ENCODE measurements at places on chromosomes 11 and 22. TPM values are rescaled to one million over a fixed set of nuclear protein-coding genes. Genes with fewer than 3 reads are reported as not detected.
A peak's percentile ranks its signal among the peaks of the same experiment; 100 is the strongest.

GRCh38 chr22:46429325-46429853 lies 93.9 kb downstream of the TRMU start:
- H3K27me3 ChIP-seq = no peaks in the 10 kb centered on the region
- no peaks in the 10 kb centered on the region for H3K4me1 ChIP-seq
- H3K27ac ChIP-seq = no peak overlapping the region

DNA sequence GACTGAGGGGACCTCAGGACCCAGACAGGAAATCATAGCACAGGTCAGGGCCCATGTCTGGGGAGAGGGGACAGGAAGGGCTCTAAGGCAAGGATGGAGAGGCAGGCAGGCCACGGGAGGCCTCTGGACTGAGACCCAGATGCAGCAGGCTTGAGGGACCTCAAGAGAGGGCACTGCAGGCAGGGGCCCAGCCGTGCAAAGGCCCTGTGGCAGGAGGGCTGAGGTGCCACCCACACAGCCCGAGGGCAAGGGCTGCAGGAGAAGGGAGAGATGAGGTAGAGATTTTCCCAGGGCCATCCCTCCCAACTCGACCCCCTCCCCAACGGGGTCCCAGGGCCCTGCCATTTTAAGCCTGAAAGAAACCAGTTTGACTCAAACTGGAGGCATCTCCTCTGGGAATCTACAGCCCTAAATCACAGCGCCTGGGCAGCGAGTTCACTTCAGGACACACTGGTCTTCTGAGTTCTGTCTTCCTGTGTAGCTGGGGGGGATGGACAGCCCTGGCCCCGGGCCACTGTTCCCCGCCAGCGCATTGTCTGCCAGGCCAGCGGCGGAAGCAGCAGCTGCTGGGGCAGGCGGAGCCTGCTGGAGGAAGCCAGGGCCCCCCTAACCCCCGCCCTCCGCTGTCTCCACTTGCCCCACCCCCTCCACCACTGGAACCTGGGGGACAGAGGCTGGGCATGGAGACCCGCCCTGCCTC lies 20.3 kb upstream of the WNT7B start:
- peak overlapping the region; percentile 82 for H3K27ac ChIP-seq
- no peaks in the 10 kb centered on the region for H3K36me3 ChIP-seq
- no peaks in the 10 kb centered on the region for H3K27me3 ChIP-seq
- H3K4me3 ChIP-seq = no peak overlapping the region

DNA sequence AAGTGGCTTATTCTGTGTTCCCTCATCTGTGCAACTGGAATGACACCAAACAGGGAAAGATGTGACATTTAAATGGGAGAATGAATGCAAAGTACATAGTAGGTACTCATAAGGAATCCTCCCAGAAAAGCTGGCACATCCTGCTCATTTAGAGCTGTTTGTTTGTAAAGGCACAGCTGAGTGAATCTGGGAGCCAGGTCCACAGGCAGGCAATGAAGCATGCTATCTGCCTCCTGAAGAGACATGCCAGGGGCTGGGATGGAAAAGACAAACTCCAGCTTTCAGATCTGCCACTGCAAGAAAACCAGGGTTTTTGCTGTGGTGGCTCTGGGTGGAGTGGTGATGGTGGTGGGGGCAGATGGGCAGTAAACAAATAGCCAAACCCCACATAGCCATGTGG lies 150.1 kb downstream of the TENM4 start:
- DNase-seq = no peak
- no peaks in the 10 kb centered on the region for H3K4me1 ChIP-seq
- no peaks in the 10 kb centered on the region for H3K36me3 ChIP-seq
- no peaks in the 10 kb centered on the region for H3K27me3 ChIP-seq

GRCh38 chr22:26548984-26549383 lies 36.7 kb upstream of the TFIP11 start:
- no peak for DNase-seq
- no peak overlapping the region for H3K27ac ChIP-seq
- peaks cover 14% of the 10 kb centered on the region for H3K4me1 ChIP-seq
- H3K4me3 ChIP-seq = no peak overlapping the region
- no peaks in the 10 kb centered on the region for H3K36me3 ChIP-seq

- H3K4me1 ChIP-seq = peaks cover 43% of the 10 kb centered on the region
- no peak overlapping the region for H3K27ac ChIP-seq
- no peak overlapping the region for H3K4me3 ChIP-seq
- no peaks in the 10 kb centered on the region for H3K36me3 ChIP-seq
- no peak for DNase-seq
Observed at GRCh38 chr22:40504285-40505249, 132.0 kb downstream of the MRTFA start.

- H3K36me3 ChIP-seq = no peaks in the 10 kb centered on the region
- DNase-seq = no peak
- peaks cover 28% of the 10 kb centered on the region for H3K4me1 ChIP-seq
- no peak overlapping the region for H3K27ac ChIP-seq
Observed at GRCh38 chr11:12744826-12745502, 70.7 kb downstream of the TEAD1 start.

Gene OSBP2
- total RNA-seq = 3.7 TPM

Gene MLC1
- total RNA-seq = 29.2 TPM

Measured in vagina (tissue), 2 donors.